Spinal cord (tissue), 10 donors: ENCODE measurements at places on chromosomes 4 and X. TPM values are rescaled to one million over a fixed set of nuclear protein-coding genes. Genes with fewer than 3 reads are reported as not detected.
A peak's percentile ranks its signal among the peaks of the same experiment; 100 is the strongest.

Gene CT45A8
- total RNA-seq, result not detected

Gene OPRPN
- total RNA-seq, result not detected

Gene OTUD6A
- total RNA-seq, result not detected

Gene USP17L18
- total RNA-seq, result not detected

Gene ADH1C
- 1.3 TPM for total RNA-seq

Gene KIF4A
- 6.3 TPM for total RNA-seq

Gene GAGE12G
- total RNA-seq, result not detected

Gene PRR32
- total RNA-seq, result 0.30 TPM

Gene CNGA1
- total RNA-seq, result 1.1 TPM

Gene KLB
- 0.06 TPM for total RNA-seq

Gene CLCN3
- total RNA-seq, result 147 TPM

Gene PORCN
- 12.6 TPM for total RNA-seq

DNA sequence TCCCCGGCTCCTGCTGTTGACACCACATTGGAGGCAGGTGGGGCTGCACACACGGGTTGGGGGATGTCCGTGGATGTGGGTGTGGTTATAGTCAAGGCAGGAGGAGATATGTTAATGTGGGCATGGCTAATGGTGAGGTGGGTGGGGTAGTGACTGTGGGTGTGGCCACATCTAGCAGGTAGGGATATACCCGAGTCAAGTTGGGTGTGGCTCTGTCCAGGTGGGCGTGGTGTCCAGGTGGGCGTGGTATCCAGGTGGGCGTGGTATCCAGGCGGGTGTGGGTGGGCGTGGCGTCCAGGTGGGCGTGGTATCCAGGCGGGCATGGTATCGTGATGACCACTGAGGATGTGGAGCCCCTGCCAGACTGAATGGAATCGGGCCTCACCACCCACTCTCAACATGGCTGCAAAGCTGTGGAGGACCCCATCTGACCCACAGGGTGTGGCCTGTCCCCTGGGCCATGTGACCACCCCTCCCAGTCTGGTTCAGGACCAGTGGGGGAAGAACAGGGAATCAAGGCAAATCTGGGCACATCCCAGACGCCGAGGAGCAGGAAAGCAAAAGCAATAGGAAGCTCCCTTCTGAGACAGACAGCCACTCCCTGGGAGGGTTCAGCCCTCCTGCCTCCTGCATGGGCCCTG lies 21.0 kb downstream of the MAN2B2 start:
- H3K27me3 ChIP-seq, result no peaks in the 10 kb centered on the region
- H3K4me3 ChIP-seq, result no peak overlapping the region
- H3K27ac ChIP-seq, result no peak overlapping the region
- no peak for DNase-seq

- H3K27ac ChIP-seq, result no peak overlapping the region
- no peaks in the 10 kb centered on the region for H3K36me3 ChIP-seq
- no peak overlapping the region for H3K4me3 ChIP-seq
- H3K4me1 ChIP-seq, result no peaks in the 10 kb centered on the region
Observed at GRCh38 chr4:22922426-22922825, 229.7 kb downstream of the GBA3 start.

- H3K4me1 ChIP-seq, result peaks cover 6% of the 10 kb centered on the region
- DNase-seq, result no peak
- no peaks in the 10 kb centered on the region for H3K36me3 ChIP-seq
- no peak overlapping the region for H3K27ac ChIP-seq
Observed at GRCh38 chr4:74109870-74110605, 11.0 kb upstream of the CXCL2 start.

DNA sequence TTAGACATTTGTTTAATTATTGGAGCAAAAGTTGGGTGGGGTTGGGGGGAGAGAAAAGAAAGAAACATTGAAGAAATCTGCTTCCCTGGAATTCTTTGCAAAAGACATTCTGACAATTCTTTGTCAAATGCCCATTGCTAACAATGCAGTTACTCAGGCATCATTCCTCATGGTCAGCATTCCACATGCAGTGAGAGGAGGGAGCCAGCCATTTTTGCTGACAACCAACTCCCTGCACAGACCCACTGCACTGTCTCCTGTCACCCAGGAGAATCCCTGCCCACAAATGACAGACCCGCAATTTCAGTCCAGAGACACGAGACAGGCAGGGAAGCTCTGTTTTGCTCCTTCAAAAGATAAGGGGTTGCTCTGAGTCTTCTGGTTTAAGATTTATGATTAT lies 985.1 kb upstream of the SLIT2 start:
- no peak overlapping the region for H3K27ac ChIP-seq
- no peaks in the 10 kb centered on the region for H3K27me3 ChIP-seq
- no peak overlapping the region for H3K4me3 ChIP-seq
- no peaks in the 10 kb centered on the region for H3K36me3 ChIP-seq

DNA sequence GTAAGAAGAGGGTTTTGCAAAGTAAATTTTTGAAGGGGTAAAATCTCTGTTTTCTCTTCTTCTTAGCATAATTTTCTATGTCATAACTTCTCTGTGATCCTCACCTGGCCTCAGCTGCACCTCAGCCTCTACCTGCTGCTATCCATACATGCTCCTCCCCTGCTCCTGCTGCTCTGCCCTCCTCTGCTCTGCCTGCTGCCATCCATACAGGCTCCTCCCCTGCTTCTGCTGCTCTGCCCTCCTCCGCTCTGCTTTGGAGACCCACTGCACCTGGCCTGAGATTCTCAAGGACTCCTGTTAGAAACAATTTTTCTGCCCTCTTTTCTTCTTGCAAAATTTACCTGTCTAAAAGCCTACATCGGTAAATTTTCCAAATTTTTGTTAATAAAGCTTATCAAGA lies 388.6 kb upstream of the PITX2 start:
- no peak overlapping the region for H3K4me3 ChIP-seq
- no peaks in the 10 kb centered on the region for H3K27me3 ChIP-seq
- DNase-seq, result no peak

GRCh38 chr4:150863456-150863855 lies 151.6 kb downstream of the LRBA start:
- H3K4me1 ChIP-seq, result no peaks in the 10 kb centered on the region
- no peak overlapping the region for H3K27ac ChIP-seq
- no peaks in the 10 kb centered on the region for H3K27me3 ChIP-seq
- H3K36me3 ChIP-seq, result no peaks in the 10 kb centered on the region

- no peaks in the 10 kb centered on the region for H3K4me1 ChIP-seq
- no peak overlapping the region for H3K4me3 ChIP-seq
- no peak overlapping the region for H3K27ac ChIP-seq
- no peaks in the 10 kb centered on the region for H3K36me3 ChIP-seq
- H3K27me3 ChIP-seq, result no peaks in the 10 kb centered on the region
Observed at GRCh38 chrX:137749246-137749645, 183.3 kb downstream of the ZIC3 start.

- no peaks in the 10 kb centered on the region for H3K27me3 ChIP-seq
- no peak for DNase-seq
- H3K4me3 ChIP-seq, result no peak overlapping the region
- H3K27ac ChIP-seq, result no peak overlapping the region
- H3K4me1 ChIP-seq, result peaks cover 7% of the 10 kb centered on the region
Observed at GRCh38 chr4:3201718-3202702, 46.9 kb upstream of the MSANTD1 start.

- DNase-seq, result no peak
- H3K27me3 ChIP-seq, result no peaks in the 10 kb centered on the region
- no peaks in the 10 kb centered on the region for H3K36me3 ChIP-seq
Observed at GRCh38 chr4:33494150-33494549, 2750.2 kb downstream of the ARAP2 start.

GRCh38 chr4:56575820-56576429 lies 70.3 kb downstream of the ARL9 start:
- DNase-seq, result peak; percentile 7
- H3K4me3 ChIP-seq, result no peak overlapping the region
- H3K27ac ChIP-seq, result no peak overlapping the region

GRCh38 chr4:64146030-64146429 lies 263.2 kb downstream of the TECRL start:
- H3K4me1 ChIP-seq, result no peaks in the 10 kb centered on the region
- H3K36me3 ChIP-seq, result no peaks in the 10 kb centered on the region
- no peak overlapping the region for H3K4me3 ChIP-seq
- no peak overlapping the region for H3K27ac ChIP-seq
- H3K27me3 ChIP-seq, result no peaks in the 10 kb centered on the region

GRCh38 chr4:73432169-73433000 lies 3.6 kb upstream of the AFP start:
- no peak overlapping the region for H3K4me3 ChIP-seq
- no peaks in the 10 kb centered on the region for H3K36me3 ChIP-seq
- no peaks in the 10 kb centered on the region for H3K4me1 ChIP-seq
- DNase-seq, result no peak

DNA sequence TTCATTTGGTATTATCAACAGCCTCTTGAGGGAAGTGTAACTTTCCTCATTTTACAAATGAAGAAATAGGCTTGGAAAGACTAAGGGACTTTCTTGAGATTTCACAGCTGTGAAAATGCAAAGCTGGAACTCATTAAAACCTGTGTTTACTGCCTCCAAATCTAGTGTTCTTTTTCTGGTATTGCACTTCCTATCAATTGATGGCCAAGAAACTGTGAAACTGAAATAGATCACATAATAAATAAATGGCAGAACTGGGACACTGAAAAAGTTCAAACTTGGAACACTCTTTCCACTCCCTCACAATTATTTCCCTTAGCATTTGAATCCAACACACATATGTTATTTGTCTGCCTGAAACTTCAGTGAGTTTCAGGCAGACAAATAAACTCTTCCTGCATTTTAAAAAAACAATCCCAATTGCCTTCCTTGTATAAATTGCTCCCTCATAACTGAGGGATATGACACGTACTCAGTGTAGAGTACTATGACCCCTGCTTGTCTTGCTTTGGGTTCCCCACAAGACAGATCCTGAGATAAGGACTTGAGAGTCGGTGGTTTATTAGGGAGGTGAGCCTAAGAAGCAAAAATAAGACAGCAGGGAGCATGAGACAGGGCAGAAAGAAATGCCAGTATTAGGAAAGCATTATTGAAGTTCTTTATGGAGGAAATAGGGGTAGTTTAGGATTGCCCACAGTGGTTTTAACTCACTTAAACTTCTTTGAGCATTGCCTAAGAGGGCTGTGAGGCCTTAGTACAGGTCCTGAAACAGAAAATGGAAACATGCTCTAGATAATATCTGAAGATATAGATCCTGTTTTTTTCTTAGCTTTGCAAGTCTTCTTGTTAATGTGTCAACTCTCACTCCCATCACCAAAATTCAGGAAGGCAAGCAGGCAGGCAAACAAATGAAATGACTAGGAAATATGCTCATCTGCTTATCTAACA lies 33.9 kb downstream of the RTL3 start:
- H3K4me3 ChIP-seq, result no peak overlapping the region
- no peaks in the 10 kb centered on the region for H3K4me1 ChIP-seq
- H3K27ac ChIP-seq, result no peak overlapping the region
- H3K36me3 ChIP-seq, result no peaks in the 10 kb centered on the region
- no peaks in the 10 kb centered on the region for H3K27me3 ChIP-seq

GRCh38 chrX:4841216-4841745 lies 1127.8 kb upstream of the PRKX start:
- no peak overlapping the region for H3K4me3 ChIP-seq
- no peaks in the 10 kb centered on the region for H3K36me3 ChIP-seq
- no peak for DNase-seq
- H3K27ac ChIP-seq, result no peak overlapping the region
- no peaks in the 10 kb centered on the region for H3K27me3 ChIP-seq

- DNase-seq, result no peak
- H3K4me1 ChIP-seq, result peaks cover 3% of the 10 kb centered on the region
- H3K36me3 ChIP-seq, result no peaks in the 10 kb centered on the region
Observed at GRCh38 chr4:98642991-98643426, 15.4 kb downstream of the TSPAN5 start.

DNA sequence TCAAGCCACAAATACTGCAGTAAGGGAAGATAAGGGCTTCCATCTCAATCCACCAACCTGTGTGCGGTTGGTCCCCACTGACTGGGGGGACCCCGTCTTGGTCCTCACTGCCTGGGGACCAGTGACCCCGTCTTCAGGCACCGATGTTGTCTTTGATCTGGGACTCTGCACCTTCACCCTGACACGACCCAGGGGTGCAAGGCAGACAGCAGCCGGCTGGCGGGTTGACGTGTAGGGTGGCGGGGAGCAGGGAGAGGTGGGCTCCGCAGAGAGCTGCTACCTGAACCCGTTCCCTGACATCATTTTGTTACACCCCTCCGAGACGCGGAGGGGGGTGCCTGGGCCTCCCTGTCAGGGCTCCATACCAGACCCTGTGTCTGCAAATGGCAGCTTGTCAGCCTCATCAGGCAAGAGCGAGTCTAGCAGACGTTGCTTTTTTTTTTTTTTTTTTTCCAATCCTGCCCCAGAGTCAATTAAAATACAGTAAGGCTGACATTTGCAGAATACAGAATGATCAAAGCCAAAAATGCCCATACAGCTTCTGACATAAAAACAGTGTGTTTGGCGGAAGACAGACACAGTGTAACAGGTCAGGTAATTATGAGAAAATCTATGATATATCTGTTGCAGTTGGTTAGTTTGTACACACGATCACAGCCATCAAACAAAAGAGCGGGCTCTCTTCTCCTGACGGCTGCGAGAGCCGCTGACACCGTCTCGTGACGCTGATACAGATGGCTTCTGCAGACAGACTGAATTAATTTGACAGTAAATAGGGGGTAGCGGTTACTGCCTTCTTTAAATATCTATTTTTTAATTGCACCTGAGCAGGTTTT lies 118.6 kb downstream of the CRLF2 start:
- no peak overlapping the region for H3K27ac ChIP-seq
- peaks cover 5% of the 10 kb centered on the region for H3K4me1 ChIP-seq
- H3K36me3 ChIP-seq, result no peaks in the 10 kb centered on the region
- no peak for DNase-seq
- H3K4me3 ChIP-seq, result no peak overlapping the region
- H3K27me3 ChIP-seq, result no peaks in the 10 kb centered on the region

GRCh38 chr4:173958445-173958844 lies 325.0 kb downstream of the FBXO8 start:
- no peak for DNase-seq
- H3K36me3 ChIP-seq, result no peaks in the 10 kb centered on the region
- H3K4me1 ChIP-seq, result no peaks in the 10 kb centered on the region
- H3K27me3 ChIP-seq, result no peaks in the 10 kb centered on the region

DNA sequence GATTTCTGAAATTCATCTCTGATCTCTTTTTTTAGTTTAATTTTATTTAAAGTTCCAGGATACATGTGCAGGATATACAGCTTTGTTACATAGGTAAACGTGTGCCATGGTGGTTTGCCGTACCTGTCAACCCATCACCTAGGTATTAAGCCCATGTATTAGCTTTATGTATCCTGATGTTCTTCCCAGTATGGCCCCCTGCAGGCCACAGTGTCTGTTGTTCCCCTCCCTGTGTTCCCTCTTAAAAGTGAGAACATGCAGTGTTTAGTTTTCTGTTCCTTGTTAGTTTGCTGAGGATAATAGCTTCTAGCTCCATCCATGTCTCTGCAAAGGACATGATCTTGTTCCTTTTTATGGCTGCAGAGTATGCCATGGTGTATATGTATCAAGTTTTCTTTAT lies 153.2 kb downstream of the RAPGEF2 start:
- no peak overlapping the region for H3K27ac ChIP-seq
- H3K4me3 ChIP-seq, result no peak overlapping the region
- DNase-seq, result no peak
- H3K36me3 ChIP-seq, result peaks cover 6% of the 10 kb centered on the region
- H3K4me1 ChIP-seq, result no peaks in the 10 kb centered on the region

DNA sequence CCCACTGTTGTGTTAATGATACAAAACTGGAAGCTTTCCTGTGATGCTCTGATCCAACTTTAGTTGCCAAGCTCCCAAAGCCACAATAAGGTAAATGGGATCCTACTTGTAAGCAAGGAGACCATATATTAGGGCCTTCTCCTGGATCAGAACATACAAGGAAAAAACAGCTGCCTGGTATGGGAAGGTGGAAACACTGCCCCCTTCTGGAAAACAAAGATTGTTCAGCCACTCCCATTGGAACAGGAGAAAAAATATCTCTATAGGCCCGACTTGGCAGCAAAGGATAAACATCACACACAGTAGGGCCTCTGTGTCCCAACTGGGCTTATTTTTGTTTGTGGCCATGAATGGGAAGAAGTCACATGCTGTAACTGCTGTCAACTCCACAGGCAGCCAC lies 166.5 kb downstream of the TBX22 start:
- no peak overlapping the region for H3K27ac ChIP-seq
- DNase-seq, result no peak
- no peak overlapping the region for H3K4me3 ChIP-seq
